ENCODE measurements at places on chromosomes 7 and 10. TPM values are rescaled to one million over a fixed set of nuclear protein-coding genes. Genes with fewer than 3 reads are reported as not detected.

DNA sequence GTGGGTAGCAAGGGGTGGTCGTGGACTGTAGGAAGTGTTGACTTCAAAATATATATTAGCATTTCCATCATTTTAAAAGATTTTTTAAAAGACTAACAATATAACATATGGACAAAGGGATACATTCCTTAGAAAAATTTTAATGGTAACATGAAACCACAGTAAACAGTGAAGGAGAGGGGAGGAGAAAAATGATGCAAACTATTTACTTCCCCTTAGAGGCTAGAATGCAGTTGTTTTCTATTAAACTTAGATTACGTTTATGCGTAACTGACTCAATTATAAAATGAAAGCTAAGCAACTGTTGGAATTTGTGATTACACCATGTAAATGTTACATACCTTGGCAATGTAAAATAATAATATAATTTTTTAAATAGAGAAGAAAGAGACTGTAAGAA lies 41.3 kb downstream of the CALD1 start:
- DNase-seq, result no peak

DNA sequence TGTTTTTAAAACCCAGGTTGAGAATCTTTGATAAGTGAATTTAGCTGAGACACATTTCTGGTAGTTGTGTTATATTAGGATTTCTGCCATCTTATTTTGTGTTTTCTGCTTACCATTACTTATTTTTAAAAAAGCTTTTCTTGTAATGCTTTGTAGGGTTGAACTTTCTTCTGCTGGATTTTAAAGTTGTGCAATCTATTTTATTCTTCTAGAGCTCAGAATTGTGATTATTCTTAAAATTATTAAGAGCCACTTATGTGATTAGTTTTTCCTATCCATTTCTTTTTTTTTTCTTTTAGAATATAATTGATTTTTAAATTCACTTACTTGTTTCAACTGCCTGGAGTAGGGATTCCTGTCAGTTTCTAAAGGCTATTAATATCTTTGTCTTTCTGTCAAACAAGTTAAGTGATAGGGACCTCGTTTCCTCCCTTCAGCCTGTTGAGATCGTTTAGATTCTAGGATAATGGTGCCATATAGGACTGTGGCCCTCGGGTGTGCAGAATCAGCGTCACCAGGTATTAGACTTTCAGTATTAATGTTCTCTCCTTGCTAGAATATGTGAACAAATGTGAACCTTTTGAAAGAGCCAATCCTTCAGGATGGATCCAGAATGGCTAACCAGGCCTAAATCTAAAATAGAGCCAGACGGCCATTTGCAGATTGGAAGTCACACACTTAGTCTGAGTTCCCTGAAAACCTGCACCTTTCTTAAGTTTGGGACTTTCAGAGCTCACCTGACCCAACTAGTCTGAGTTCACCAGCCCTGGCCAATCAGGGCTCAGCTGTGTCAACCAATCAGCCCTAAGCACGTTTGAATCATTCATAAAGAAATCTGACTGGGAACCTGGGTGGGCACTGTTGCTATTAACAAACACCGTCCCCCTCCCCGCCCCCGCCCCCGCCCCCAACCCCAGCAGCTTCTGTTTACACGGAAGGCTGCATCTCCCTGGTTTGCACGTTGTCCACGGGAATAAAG lies 26.2 kb downstream of the CUX1 start:
- no peak for DNase-seq

- no peak for DNase-seq
Observed at GRCh38 chr7:131251371-131251770, 76.3 kb upstream of the MKLN1 start.

Gene FAM237B
- total RNA-seq, result not detected

Gene CYP2C19
- not detected for total RNA-seq

DNA sequence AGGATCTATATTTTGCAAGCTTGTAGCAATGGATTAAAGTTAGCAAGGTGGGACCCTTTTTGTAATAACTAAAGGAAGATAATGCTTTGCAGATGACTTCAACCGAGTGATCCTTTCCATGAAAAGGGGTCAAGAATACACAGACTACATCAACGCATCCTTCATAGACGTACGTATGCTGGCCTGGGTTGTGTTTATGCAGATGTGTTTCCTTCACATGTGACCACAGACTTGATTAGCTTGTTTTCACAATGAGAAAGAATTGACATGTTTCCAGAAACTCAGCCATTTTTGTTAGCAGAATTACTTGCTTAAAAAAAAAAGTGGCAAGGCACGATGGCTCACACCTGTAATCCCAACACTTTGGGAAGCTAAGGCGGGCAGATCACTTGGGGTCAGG lies 54.2 kb downstream of the MKI67 start:
- no peak for DNase-seq

- DNase-seq, result no peak
Observed at GRCh38 chr10:25641595-25641994, 292.4 kb upstream of the MYO3A start.

- DNase-seq, result no peak
Observed at GRCh38 chr10:92119340-92119739, 171.5 kb downstream of the CPEB3 start.

Gene OR2A42
- total RNA-seq, result 0.11 TPM

DNA sequence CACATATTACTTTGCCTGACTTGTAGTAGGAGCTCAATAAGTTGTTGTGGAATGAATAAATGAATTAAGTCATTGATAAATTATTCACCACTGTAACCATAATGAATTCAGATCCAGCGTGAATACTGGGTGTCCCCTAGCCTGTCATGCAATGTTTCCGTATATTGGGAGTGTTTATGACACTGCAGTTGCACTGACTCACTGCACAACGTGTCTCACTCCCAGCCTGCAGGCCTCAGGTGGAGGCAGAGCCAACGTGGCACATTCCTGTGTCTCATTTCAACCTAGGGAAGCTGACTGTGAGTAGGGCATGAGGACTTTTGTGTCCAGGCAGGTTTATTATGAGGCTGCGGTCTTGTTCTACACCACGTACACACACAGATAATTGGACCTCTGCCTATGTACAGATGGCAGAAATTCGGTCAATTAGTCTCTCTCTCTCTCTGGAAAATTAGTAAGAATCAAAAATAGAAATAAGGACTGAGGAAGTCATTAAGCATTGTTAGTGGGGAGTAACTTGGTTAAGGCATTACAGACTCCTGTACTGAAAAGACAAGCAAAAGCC lies 299.1 kb upstream of the IGFBP3 start:
- DNase-seq, result no peak

Gene NPFFR1
- 0.47 TPM for total RNA-seq

DNA sequence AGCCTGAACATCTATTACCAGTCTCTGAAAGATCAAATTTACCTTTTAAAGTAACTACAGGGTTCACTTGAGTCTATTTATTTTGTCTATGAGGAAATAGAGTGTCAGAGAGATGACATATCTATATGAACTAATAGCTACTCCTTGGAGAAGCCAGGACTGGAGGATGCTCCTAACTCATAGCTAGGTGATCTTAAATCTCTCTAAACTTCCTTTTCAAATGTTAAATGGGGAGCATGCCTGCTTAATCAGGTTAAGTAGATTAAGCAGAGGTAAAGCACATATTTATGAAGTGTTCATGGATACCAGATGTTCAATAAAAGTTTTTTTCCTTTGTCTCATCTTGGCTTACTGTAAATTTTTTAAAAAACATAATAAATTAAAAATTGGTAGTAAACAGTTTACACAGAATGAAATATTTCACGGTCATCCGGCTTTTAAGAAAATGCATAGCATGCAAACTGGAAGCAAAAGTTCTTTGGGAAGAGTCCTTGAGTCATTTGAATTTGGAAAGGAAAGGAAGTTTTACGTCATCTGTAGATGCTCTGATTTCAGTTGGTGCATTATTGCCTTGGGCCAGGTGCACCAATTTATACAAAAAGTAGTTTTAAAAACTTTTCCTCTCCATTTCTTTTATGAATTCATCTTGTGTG lies 155.1 kb downstream of the BICC1 start:
- DNase-seq, result no peak

GRCh38 chr7:48225101-48225500 lies 53.8 kb downstream of the ABCA13 start:
- no peak for DNase-seq

- DNase-seq, result no peak
Observed at GRCh38 chr10:108819302-108819701, 1104.0 kb downstream of the XPNPEP1 start.

Gene ACADSB
- total RNA-seq, result 17.7 TPM
